Right hindlimb (tissue), 1 donor: ENCODE measurements at places on chromosomes 2 and 18.

DNA sequence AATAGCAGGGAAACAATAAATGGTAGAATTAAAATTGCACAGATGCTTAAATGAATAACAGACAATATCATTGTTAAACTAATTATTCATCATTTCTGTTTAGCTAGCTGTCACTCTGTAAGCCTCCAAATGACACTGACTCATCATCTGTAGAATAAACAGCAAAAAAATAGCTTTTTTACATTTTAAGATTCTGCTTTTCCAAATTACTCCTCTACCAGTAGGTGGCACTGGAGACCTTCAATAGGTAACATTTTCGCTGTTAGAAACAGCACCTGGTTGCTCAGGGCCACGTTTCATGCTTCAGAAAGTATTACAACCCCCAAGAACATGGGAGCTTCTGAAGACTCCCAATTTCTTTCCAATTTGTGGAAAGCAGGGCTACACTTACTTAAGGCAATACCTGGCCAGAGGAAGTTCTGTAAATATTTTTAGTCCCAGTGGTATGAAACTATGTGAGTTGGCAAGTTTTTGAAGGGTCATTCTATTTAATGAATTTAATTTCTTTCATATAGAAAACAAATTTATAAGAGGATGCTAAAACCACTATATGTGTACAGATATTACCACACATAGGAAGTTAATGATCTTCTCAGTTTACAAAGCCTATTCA, 45.4 kb downstream of the TTN start:
- DNase-seq = no peak

DNA sequence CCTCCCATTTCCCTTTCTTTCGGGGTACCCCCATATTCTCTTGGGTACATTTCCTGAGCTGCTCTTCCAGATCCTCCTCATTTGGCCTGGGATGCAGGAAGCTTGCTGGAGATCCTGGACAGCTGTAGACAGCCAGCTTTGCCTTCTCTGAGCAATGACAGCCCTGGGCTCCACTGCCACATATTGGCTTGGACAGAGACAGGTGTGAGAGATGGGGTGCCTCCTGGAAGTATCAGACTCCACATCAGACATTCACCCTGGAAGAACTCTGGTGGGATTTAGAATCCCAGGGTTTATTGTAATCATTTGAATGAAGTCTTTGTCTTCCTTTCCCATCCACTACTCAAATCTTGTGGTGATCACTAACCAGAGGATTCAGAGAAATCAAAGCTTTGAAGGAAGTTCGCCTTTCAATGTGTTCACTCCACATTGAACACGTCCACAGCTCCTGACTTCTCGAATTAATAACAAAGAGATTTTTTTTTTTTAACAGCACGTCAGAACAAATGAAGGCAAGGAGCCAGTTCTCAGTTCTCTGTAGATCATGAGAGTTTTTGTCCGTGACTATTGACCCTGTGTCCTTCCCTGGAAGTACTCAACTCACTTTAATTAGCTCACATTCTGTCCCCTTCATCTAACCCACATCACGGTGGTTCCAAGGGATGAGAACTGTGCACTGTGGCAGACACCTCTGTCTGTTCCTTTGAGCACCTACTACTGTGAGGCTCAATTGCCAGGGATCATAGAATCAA, 377.6 kb upstream of the TRIB2 start:
- DNase-seq = no peak

DNA sequence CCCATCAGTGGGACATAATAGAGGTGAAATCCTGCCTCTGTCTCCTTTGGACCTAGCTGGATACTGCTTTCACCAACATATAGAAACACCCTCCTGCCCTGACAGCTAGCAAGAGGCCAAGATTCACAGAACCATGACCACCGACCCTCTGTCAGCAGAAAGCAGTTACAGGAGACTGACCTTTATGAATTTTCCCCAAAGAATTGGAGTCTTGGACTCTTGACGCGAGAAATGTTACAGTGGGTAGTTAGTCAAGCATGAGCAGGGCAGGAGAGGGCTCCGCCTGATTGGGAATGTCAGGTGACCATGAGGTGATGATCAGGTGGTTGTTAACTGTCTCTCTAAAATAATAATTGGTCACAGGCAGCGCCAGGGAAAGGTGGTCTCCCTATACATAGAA, 1002.3 kb downstream of the TDRD15 start:
- no peak for DNase-seq

DNA sequence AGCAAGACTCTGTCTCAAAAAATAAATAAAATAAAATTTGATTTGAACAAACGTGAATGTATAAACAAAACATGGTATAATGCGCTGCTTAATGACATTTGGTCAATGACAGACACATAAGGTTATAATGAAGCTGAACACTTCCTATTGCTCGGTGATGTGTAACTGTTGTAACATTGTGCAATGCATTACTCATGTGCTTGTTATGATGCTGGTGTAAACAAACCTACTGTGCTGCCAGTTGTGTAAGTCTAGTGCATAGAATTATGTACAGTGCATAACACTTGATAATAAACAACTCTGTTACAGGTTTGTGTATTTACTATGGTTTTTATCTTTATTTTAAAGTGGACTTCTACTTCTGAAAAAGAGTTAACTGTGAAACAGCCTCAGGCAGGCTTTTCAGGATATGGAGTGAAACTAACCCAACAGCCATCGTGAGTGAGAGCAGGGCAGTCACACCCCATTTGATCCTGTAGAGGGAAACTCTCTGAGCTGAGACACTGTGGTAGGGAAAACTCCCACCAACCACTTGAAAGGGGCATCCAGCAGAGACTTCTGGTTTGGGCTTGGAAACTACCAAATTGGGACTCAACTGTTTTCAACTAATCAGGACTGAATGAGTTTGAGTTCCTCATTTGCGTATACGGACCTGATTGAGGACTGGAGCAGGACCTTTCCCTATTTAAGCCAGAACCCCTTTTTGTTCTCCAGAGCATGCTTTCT, 8.7 kb upstream of the RPRD1A start:
- DNase-seq = no peak

- no peak for DNase-seq
Observed at GRCh38 chr18:26710470-26711096, 154.9 kb downstream of the AQP4 start.

DNA sequence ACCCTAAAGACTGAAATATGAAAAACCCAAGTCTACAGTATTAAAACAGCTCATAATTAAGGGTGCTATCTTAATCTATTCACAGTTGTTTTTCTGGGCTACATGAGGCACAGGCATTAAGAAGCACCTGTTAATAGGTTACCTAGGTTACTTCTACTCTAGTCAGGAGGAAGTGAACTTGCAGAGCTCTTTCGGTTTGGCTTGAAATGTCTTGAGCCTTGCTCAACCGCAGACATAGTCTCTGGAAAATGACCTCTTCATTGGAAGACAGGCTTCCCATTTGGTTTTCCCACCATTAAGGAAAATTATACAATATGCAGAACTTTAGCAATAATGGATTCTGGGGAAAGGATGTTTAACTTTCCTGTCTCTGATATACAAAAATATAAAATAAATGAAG, 142.3 kb upstream of the KCNJ3 start:
- no peak for DNase-seq

- DNase-seq = no peak
Observed at GRCh38 chr2:121014876-121015275, 270.1 kb downstream of the TFCP2L1 start.

DNA sequence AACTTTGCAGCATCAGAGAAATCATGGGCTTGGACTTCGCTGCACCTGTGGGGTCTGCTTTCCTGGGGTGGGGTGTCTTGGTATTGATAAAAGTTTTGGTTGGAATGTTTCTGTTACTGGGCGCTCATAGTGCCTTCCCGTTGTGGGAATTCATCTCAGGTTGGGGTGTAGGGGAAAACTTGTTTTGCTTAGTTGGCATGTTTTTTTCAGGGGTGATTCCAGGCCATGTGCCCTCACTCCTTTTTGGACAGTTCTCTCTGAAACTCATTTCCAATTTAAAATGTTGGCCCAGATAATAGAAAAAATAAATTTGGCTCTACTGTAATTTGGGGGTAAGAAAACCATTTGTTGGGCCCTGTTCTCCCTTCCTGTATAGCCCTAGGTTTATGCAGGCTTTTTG, 1.5 kb downstream of the LTBP1 start:
- DNase-seq = no peak

- no peak for DNase-seq
Observed at GRCh38 chr18:12034241-12035100, 53.2 kb downstream of the IMPA2 start.

- DNase-seq = no peak
Observed at GRCh38 chr2:26671691-26672090, 20.8 kb upstream of the KCNK3 start.

DNA sequence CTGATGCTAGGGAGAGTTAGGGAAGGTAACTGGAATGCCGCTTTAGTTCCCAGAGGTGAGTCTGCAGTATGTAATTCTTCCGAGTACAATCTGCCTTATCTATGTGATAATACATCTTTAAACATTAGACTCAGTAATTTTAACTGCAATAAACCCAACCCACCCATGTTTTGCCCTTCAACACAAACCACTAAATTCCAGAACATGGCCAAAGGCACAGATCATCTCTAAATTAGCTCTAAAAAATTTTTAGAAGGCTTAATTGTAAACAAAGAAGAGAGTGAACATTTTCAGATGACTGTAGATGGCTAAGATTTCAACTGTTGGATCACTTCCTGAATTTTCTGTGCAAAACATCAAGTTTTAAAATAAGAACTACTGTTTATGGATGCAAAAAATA, 488.7 kb upstream of the ID2 start:
- DNase-seq = no peak

DNA sequence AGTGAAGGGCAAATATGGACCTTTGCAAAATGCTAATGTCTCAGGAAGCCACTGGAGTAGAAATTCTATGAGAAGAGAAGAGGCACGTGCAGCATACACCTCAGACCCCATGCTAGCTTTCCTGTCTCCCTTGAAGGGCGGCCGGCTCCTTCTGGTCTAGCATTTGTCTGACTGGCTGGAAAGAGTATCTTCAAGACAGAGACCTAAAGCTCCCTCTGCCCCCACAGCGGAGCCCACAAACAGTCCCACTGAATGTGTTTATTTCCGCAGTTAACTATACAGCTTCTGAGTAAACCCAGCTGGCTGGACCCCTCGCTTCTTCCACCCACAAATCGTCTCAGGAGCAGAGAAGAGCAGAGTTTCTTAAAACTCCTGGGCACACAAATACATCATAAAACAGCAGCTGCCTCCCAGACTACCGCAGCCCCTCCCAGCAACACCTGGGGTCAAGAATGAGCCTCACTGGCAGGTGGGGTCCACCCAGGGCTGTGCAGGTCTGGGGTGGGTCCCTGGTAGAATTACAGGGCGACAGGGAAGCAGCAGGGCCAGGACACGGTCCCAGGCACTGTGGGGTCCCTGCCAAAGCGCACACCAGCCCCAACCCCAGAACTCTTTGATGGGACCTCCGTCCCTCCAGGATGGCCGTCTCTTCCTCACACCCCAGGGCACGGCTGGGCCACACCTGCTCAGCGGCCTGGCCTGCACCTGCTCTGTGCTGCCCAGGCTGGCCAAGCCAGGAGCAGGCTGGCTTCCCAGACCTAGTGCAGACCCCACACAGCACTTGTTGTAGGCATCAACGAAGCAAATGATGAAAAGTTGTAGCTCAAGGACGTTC, 103.8 kb downstream of the PXDN start:
- DNase-seq = no peak

DNA sequence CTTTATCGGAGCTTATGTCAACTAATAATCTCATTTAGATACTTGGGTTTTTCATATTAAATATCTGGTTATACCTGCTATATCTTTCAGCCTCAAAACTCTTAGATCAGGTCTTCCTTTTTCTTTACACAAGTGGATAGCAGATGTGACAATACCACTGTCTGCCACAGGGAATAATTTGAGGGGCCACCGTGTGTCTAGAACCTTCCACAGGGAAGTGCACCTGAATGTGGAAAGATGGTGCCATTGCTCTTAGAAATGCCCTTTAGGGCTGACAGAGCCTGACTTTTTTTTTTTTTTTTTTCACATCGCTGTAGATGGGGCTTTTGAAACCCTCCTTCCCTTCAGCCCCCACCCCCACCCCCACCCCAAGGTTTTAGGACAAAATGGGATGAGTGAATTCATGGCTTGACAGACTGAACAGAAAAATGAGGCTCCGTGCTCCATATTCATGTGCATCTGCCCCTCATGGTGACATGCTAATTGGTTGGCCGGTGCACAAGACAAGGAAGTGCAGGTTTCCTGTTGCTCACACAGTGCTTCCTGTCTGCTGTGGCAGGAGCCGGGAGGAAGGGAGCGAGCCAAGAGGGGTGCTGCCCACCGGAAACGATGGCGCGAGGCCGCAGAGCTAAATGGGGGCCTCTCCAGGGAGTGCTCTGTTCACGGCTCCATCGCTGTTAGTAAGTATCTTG, 246.0 kb downstream of the LDLRAD4 start:
- peak; percentile 49 for DNase-seq
